Esophagus squamous epithelium (tissue), 5 donors: ENCODE measurements at places on chromosomes 12 and 14.

GRCh38 chr12:123960029-123960735 lies 12.4 kb downstream of the CCDC92 start:
- DNase-seq = no peak

DNA sequence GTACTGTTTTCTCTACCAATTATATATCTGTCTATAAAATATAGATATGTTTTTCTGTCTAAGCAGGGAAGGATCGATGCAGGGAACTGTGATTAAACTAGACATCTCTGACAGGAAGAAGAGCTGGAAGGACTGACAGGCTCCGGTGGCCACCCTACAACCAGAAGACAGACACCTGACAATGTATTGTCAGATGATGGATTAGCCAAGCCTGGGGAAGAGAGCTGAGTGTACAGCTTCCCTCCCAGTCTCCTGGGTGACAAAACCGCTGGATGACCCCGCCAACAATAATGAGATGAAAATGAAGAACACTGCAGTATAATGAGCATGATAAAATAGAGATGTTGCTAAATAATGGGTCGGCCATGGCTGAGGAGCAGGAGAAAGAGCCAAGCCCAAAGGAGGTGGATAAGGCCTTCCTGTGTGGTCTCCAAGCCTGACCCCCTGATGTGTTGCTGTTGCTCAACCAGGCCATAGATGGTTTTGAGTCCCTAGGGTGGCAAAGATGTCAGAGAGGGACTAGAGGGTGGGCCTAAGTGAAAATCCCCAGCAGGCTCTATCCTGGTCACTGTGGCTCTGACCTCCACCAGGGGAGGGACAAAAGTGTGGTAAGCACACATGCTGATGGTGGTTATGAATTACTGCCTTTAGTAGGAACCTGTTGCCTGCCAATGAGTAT lies 28.2 kb downstream of the DHRS2 start:
- DNase-seq = no peak

- DNase-seq = no peak
Measured at GRCh38 chr12:90013409-90013808, 304.8 kb upstream of the ATP2B1 start.

- no peak for DNase-seq
Measured at GRCh38 chr14:48703728-48704467, 882.3 kb downstream of the RPS29 start.

DNA sequence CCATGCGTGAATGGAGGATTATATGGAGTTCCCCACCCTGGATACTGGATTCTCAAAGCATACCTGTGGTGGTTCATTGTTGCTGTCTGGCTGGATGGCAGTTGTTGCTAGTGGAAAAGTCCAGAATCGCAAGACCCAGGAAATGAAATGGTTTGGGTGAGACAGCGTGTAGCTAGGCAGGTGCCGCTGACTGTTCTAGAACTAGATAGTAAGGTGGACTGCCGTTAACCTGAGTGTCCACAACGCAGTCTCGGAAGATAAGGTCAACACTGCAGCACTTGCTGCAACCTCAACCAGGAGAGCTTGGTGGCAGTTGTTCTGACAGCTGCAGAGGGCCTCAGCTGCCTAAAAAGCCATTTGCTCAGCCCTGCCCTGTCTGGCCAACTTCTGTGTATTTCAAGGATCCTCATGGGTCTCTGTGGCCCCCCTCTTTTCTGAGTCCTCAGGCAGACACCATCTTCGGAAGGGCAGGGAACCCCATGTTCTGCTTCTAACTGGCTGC lies 15.5 kb upstream of the IRF2BPL start:
- no peak for DNase-seq

DNA sequence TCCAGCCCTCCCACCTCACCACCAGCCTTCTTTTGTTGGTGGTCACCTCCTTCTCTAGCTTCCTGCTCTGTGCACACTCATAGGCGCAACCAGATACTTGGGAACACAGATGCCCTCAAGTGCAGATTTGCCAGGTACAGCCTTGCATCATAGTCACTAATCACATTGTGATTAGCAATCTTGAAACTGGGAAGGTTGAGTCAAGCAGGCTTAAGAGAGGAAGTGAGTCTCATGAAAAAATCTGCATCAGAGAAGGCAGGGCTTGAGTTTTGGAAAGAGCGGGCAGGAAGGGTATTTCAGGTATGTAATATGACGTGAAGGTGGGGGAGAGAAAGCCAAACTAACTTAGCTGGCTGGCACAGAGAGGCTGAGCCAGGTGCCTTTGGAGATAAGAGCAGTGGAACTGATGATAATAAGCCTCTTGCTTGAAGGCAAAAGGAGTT lies 2.7 kb upstream of the RABGGTA start:
- no peak for DNase-seq

DNA sequence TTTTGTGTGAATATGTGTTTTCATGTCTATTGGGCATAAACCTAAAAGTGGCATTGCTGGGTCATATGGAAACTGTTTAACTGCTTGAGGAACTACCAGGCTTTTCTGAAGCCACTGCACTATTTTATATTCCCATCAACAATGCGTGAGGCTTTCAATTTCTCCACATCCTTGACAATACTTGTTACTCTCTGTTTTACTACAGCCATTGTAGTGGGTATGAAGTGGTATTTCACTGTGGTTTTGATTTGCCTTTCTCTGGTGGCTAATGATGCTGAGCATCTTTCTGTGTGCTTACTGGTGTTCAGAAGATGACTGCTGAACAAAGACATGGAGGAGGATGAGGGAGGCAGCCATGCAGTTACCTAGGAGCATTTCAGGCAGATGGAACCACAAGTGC lies 13.2 kb upstream of the TDG start:
- DNase-seq = no peak

- no peak for DNase-seq
Measured at GRCh38 chr12:12095021-12095420, 24.3 kb downstream of the BCL2L14 start.

- no peak for DNase-seq
Measured at GRCh38 chr12:15368812-15369211, 46.5 kb downstream of the PTPRO start.

DNA sequence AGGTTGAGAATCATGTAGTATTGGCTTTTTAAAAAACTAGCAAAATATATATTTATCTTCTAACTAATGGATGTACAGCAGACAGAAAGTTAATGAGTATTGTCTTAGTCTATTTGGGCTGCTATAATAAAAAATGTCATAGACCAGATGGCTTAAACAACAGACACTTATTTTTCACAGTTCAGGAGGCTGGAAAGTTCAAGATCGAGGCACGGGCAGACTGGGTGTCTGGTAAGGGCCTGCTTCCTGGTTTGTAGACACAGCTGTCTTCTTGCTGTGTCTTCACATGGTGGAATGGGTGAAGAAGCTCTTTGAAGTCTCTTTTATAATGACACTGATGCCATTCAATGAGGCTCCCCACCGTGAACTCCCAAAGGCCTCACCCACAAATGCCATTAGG lies 70.1 kb upstream of the KRR1 start:
- DNase-seq = no peak

DNA sequence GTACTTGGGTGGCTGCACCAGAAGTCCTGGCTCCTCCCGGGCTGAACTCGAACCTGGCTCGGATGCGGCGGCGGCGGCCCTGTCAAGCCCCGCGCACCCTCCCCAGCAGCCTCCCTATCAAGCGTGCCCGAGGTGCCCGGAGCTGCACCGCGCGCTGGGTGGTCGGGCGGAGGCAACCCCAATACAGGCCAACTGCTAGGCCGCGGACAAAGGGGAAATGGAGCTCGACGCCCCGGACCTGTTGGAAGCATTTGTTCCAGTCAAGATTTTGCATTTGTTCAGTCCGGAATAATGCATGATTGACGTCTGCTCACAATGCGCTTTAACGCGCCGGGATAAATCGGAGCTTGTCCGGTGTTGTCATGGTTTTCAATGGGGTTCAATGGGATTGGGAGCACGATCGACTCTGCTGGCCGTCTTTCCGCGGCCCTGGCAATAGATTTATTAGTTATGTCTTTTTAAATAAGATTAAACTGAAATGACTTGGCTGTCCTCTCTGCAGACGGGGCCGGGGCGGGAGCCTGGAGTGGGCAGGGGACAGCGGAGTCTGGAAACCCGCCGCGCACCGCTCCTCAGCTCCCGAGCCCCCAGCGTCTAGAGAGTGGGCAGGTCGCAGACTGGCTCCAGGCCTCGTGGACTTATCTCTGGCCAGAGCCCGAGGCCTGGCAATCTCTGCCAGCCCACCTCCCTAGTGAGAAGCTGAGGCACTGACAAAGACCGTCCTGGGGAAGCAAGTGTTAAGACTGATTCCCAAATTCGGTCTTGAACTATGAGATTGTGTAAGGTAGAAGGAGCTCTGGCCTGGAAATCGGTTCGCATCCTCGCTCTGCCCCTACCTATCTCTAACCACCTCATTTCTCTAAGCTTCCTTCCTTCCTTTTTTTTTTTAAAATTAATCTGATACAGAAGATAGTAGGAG lies 1.7 kb upstream of the NKX2-8 start:
- no peak for DNase-seq

DNA sequence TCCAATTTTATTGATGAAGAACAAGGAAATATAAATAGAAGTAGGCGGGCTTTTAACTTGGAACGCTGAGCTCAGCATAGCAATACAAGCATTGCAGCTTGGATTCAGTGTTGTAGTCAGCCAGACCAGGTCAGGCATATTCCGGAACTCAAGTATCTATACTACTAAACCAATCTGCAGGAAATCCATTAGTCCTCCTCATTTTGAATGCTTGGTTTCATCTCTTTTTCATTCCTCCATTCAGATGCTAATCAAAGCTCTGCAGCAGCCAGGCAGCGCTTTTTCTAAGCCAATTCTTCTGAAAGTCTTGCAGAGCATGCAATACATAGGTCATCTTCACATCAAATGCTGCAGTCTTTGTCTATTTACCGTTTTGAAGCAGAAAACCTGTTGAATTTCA lies 49.0 kb downstream of the KIF21A start:
- no peak for DNase-seq

DNA sequence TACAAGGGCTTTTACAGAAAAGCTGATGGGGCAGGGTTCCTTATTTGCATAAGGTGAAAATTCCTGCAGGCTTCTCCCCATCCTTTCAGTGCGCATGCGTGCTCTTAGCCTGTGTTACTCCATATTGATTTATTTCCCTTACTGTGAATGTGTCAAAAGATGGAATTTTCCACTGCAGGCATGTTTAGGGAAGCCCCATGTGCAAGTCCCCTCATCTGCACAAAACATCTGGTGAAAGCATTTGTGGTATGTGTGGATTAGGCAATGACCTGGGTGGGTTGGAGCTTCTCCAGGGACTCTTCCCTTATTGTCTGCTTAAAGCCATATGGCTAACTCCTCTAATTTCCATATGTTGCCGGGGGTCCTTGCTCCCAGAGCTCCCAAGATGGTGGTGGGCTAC lies 912.7 kb upstream of the LRFN5 start:
- no peak for DNase-seq

- DNase-seq = no peak
Measured at GRCh38 chr14:105527826-105528585, 1.6 kb downstream of the TMEM121 start.

DNA sequence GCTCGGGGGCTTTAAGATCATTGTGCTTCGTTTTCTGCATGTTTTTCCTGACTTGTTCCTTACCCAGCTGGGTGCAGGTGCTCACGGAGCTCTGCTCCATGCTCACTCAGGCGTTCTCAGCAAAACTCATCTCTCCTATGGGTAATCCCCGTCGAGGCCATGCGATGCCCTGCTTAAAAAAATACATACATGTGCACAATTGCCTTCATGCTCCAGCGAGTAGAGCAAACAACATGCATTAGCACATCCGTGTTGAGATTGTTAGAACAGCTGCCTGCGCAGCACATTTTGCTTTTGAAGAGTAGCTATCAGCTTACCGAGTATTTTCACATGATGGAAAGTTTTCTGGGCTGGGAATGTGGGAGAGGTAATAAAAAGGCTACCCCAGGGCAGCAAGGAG lies 16.2 kb downstream of the AACS start:
- DNase-seq = no peak

DNA sequence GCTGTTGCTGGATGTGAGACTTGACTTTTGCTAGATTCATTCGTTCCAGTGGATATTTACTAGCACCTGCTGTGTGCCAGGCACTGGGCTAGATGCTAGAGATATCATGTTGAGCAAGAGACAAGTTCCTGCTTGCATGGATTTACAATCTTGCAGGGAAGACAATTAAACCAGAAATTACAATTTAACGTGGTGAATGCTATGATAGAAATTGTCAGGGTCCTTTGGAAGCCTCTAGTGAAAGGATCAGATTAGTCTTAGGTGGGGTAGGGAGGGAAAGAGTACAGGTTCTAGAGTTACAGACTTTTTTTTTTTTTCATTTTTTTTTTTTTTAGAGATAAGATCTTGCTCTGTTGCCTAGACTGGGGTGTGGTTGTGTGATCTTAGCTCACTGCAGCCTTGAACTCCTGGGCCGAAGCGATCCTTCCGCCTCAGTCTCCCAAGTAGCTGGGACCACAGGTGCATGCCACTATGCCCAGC lies 36.7 kb downstream of the SPATS2 start:
- no peak for DNase-seq

- DNase-seq = no peak
Measured at GRCh38 chr14:58104808-58105207, 47.2 kb downstream of the ARMH4 start.

DNA sequence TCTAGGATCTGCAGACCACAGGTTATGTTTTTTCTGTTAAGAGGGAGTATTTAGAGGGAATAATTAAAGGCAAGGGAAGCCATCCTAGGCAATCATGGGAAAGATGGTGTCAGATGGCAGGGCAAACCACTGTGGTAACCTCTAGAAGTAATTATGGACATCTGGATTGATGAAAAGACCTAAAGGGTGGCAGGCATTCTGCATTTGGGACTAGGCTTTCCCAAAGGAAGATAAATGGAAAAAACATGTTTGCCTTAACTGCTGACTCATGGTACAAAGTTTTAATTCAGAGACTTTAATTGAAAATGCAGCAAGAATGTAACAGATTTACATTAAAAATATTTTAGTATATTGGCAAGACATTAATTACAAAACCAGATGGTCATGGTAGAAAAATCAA lies 88.1 kb downstream of the TMEM30B start:
- no peak for DNase-seq

DNA sequence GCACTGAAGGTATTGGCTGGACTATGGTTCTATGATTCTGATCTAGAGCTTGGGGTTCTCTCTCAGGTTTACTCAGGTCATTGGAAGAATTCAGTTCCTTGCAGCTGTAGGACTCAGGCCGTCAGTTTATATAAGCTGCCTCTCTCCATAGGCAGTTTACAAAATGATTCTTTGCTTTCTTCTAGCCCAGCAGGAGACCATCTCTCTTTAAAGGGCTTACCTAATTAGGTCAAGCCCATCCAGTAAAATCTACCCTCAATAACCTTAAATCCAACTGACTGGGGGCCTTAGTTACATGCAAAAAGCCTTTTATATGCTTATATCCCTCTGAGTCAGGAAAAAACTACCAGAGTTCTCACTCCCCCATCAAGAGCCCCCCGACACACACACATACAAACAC lies 80.5 kb upstream of the GARIN6 start:
- no peak for DNase-seq

- DNase-seq = no peak
Measured at GRCh38 chr14:92510972-92511371, 2.6 kb upstream of the RIN3 start.

- DNase-seq = no peak
Measured at GRCh38 chr12:49334681-49335080, 2.3 kb downstream of the C1QL4 start.

GRCh38 chr12:124655048-124655697 lies 87.8 kb upstream of the NCOR2 start:
- DNase-seq = no peak
